Effector CD4-positive, alpha-beta T cell (primary cell): ENCODE measurements at places on chromosomes 7 and 10.

GRCh38 chr10:128125416-128125943, 743 bp downstream of the MKI67 start:
- DNase-seq = no peak

DNA sequence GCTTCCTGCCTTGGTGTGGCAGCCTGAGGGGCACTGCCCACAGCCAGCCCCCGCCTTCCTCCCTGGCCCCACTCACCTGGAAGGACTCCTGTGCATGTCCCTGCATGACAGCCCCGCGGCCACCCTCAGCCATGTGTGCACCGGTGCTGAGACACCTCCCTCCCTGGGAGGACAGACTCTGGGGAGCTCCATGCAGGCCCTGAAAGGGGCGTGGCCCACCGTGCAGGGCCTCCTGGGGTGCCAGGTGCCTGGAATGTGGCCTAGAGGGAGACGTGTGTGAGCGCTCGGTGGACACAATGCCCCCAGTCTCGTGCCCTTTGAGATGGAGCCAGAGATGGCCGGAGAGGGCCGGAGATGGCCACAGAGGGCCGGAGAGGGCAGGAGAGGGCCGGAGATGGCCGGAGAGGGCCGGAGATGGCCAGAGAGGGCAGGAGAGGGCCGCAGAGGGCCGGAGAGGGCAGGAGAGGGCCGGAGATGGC, 59.1 kb upstream of the PPP2R2D start:
- no peak for DNase-seq

GRCh38 chr10:101319241-101319915, 34.6 kb upstream of the BTRC start:
- no peak for DNase-seq

GRCh38 chr7:36448781-36449379, 59.2 kb downstream of the ANLN start:
- DNase-seq = no peak
